Stimulated activated CD8-positive, alpha-beta memory T cell treated with anti-CD3 and anti-CD28 coated beads, Interleukin-4, amount 100 ng/mL, for 4 hours (primary cell): ENCODE measurements at places on chromosomes 1 and 21.

DNA sequence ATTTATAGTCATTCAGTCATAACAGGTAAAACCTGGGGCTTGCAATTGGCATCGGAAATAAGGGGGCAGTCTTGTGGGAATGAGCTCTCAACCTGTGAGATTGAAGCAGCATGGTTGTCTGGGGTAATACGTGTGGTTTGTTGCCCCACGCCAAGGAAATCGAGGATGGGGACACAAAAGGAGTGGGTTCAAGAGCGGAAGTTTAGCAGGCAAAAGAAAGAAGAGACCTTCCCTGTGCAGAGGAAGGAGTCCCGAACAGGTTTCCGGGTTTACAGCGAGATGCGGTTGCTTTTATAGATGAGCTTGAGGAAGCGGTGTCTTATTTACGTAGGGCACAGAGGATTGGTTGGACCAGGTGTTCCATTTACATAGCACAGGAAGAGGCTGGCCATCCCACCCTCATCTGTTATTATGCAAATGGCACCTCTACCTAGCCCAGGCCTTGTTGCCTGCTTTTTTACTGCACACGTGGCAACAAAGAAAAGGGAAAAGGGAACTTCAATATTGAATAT lies 37.3 kb downstream of the IFNAR1 start:
- no peak for DNase-seq

GRCh38 chr21:38234395-38235142 lies 22.2 kb upstream of the KCNJ15 start:
- no peak for DNase-seq

DNA sequence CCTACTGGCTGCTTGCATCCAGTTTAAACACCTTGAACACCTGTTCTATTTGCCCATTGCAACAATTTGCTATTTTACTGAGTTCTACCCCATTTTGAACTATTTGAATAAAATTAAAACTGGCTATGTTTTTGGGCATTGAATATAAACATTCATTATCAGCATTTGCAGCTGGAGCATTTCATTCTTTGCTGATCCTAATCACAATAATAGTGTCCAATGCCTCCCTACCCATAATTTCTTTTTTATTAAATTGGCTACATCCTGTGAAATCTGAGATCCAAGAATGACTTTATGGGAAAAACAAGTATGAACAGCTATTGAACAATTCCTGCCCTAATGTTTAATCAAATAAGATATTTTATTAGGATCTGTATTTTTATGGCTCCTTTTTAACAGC lies 447.9 kb downstream of the PLA2G4A start:
- no peak for DNase-seq

DNA sequence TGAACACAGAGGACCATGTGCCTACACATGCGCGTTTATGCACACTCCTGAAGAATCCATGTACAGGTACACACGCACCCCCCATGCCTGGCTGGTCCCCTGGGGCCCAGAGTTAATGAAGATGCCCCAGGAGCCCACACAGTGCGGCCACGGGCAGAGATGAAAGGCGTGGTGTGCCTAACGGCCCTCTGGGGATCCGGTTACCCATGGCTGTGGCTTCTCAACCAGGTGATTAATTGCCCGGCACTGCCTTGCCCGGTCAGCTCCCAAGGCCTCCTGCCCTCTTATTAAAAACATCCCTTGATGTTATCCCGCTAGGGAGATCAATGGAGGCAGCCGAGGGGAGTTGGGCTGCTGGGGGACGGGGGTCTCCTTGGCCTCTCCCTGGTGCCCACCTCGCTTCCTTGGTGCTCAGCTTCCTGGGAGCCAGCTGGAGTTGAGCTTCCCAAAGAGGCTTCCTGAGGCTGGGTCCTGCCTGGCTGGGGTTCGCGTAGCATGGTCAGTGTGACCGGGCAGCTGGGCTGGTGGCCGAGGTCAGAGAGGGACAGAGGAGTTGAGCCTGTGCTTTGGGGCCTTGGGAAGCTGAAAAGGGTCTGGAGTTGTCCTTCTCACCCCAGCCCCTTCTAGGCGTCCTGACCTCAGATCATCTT lies 75.0 kb upstream of the WNT4 start:
- DNase-seq: no peak

- no peak for DNase-seq
Observed at GRCh38 chr1:111475701-111476100, 1.9 kb downstream of the C1orf162 start.

DNA sequence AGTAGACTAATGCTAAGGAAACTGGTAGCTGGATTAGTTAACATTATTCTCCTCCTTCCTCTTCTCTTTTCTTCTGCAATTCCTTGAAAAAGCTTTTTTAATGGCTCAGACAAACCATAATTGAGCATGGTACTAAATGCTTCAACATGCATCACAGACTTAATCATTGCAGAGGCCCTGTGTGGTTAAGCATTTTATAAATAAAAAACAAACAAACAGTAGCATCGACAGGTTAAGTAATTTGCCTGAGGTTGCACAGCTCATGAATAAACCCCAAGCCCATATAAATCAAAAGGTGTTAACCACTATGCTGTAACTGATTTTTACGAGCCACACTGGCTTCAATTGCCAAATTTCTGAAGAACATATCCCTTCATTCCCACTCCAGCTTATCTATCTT lies 462.1 kb downstream of the LMO4 start:
- DNase-seq: no peak

GRCh38 chr1:51170342-51170741 lies 65.7 kb upstream of the RNF11 start:
- no peak for DNase-seq

DNA sequence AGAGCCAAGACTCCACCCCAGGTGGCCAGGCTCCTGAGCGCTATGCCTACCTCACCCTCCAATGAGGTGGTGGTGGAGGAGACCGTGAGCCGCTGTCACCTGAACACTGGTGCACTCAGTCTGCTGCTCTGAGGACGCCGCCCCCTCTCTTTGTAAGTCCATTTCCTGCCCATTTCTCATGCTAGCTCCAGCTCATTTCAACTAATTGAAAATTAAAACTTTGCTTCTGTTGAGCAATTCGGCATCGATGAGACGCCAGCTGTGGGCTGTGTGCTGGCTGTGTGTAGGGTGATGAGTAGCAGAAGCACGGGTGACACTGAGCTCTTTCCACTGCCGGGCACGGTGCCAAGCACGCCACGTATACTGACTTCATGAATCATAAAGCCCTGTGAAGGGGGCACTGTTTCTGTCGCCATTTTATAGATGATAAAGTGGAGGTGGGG lies 11.2 kb downstream of the TNFRSF1B start:
- peak; percentile 97 for DNase-seq

DNA sequence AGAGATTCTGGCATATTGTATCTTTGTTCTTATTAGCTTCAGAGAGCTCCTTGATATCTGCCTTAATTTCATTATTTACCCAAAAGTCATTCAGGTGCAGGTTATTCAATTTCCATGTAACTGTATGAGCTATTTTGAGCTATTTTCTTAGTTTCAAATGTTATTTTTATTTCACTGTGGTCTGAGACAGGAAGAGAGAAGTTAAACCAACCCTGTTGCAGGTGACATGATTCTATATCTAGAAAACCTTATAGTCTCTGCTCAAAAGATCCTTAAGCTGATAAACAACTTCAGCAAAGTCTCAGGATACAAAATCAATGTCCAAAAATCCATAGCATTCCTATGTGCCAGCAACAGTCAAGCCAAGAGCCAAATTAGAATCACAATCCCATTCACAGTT lies 1644.0 kb upstream of the B3GALT2 start:
- no peak for DNase-seq

DNA sequence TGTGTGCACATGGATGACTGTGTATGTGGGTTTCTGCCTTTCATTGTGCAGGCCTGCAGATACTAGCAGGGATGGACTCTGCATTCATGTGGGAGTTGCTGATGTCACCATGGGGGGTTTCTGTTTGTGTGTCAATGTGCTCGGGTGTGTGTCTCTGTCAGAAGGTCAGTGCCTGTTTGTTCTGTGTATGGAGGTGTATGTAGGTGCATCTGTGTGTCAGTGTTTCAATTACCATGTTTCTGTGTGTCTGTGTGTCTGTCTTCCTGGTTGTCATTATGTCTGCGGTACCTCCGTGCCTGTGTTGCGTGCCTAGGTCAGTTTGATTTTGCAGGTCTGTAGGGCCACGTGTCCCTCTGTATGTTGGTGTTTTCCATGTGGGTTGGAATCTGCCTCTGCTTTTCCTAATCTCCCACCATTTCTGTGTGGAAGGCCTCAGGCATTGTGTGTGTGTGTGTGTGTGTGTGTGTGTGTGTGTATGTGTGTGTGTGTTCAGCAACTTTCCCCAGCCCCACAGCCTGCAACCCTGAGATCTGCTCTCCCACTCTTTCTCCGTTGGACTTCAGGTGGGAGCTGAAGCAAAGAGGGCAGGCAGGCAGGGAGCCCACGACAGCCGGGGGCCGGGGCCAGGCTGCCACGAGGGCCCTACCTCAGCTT lies 36.7 kb upstream of the WASF2 start:
- no peak for DNase-seq

DNA sequence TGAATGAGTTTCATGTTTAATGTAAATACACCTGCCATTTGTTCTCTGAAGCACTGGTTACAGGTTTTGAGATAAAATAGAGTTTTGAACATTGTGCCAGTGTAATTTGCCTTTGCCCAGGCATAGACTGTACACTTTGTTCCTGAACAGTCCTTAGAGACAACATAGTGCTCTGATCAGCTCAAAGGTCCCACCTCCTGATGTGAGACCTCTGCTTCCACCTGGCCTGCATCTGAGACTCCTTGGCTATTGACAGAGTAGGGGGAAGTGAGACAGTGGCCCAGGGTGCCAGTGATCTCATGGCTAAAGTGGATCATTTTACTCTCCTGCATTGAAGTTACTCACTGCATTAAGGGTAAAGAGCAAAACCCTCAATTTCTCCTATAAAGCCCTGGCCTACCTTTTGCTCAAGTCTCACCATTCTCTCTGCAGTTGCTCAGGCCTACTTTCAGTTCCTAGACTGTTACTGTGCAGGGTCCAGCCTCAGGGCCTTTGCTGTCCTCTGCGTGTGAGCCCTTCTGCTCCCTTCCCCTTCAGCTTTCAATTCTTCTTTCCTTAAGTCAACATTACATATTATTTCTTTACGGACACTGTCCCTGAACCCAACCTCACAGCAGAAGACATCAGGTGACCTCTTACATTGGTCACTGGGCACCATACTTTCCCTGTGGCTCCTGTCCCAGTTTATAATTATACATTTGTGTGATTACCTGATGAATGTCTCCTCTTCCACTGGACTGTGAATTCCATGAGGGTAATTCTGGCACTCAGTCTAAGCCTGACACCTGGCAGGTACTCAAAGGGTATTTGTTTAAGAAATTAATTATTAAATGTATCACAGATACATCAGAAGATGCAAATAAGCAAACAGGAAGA lies 142.9 kb downstream of the ROR1 start:
- no peak for DNase-seq

GRCh38 chr1:92567211-92567868 lies 80.6 kb upstream of the GFI1 start:
- no peak for DNase-seq

GRCh38 chr1:183516725-183517124 lies 44.4 kb downstream of the SMG7 start:
- no peak for DNase-seq

DNA sequence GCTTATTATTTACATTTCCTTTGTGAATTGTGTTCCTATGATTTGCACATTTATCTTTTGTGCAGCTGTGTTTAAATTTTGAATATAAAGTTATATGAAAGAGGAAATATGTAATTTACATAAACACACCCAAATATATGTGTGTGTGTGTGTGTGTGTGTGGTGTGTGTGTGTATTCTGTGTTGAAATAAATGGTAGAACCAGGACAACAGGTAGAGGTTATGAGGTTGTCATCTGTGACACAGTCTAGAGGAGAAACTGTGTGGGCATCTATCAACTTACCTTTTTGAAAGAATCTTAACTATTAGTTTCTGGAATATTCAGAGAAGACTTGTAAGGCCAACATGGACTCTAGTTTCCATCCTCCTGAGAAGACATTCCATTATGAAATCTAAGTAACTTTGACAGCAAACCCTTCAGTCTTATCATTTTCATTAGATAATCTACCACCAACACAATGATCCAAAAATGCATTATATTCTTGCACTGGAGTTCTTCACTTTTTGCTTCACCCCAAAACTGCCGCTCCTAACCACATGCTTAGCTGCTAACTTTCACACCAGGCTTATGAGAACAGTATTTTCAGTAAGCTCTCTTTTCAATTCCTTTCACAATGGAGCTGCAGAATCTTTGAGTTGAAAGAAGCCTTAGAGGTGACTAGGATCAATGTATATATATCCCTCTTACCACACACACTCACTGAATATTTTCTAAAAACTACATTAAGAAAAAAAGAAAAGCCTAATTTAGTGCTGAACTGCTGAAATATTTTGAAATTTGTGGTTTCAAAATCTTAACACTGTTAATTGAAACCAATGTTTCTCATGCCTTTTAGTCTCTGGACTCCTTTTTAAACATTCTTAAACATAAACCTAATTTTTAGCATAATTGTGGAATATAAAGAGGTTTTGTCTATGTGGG lies 21.8 kb downstream of the PTPRC start:
- no peak for DNase-seq

DNA sequence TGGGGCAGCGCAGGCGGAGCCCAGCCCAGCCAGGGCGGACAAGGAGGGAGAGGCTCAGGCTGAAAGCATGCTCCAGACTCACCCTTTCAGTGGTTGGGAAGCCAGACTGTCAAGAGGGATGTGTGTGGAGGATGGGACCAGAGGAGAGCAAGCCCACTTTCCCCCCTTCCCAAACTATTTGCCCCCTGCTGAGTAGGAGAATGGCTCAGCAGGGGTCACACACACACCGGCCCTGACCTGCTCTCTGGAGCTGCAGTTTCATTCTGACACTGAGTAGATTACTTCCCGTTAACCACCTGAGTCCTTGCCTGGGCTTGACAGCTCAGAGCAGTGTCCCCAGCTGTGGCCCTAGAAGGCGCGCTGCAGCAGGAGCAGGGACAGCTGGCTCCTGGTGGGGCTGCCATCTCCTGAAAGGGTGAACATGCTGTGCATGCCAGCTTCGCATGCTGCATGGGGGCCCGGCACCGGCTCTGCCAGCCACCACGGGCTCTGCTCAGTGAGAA lies 51.6 kb upstream of the CNTN2 start:
- no peak for DNase-seq

GRCh38 chr1:3186526-3186921 lies 117.5 kb downstream of the PRDM16 start:
- no peak for DNase-seq

DNA sequence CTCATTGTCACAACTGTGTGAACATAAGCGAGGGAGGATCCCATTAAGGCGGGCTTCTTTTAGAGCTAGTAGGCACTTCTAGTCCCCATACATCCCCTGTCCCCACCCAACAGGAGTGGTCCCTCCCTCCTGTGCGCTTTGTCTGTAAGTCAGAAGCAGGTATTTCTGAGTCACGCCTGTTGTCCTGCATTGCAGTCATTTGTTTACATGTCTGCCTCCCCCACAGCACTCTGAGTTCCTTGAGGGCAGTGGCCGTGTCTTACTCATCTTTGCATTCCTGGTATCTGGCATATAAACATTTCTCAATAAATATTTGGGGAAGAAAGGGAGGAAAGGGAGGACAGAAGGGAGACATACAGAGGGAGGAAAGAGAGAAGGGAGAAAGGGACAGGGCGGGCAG lies 40.3 kb downstream of the PLEKHA6 start:
- no peak for DNase-seq

GRCh38 chr1:3181956-3182355 lies 113.0 kb downstream of the PRDM16 start:
- no peak for DNase-seq
